Effector memory CD8-positive, alpha-beta T cell (primary cell): ENCODE measurements at places on chromosomes 12 and 14.

DNA sequence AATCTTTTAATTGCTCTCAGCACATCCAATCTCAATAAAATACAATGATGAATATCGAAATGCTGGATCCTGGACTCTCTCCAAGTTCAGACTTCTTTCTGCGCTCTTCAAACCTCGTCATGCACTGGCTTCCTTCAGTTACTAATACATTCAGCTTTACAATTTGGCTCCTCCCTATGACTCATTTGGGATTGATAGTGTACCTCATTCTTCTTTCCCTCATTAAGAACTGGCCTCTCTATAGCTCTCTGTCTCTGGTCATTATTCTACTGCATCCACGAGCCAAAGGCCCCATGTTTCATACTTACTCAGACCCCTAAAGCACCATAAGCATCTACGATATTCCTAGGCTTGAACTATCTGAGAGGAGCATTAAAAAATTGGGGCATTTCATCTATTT, 4.9 kb downstream of the TSPAN8 start:
- no peak for DNase-seq

DNA sequence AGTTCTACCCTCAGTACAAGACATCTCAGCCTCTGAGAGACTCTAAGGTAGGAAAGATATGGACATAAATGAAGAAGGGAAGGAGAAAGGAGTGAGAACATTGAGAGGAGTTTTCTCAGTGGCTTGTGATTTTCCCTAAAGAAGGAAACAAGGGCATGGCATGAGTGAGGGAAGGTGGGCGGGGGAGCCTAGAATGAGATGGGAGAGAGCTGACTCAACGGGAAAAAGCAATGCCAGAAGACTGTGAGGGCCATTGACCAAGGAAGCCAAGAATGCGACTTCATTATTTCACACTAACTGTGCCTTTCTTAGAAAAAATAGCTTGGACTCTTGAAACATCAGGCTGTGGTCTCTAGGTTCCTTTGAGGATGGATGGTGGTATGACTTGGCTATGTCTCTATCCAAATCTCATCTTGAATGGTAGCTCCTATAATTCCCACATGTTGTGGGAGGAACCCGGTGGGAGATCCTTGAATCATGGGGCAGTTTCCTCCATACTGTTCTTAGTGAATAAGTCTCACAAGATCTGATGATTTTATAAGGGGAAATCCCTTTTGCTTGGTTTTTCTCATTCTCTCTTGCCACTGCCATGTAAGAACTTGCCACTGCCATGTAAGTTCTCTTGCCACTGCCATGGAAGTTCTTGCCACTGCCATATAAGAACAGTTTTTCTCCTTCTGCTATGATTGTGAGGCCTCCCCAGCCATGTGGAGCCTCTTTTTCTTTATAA, 279.6 kb downstream of the NUAK1 start:
- DNase-seq: no peak

DNA sequence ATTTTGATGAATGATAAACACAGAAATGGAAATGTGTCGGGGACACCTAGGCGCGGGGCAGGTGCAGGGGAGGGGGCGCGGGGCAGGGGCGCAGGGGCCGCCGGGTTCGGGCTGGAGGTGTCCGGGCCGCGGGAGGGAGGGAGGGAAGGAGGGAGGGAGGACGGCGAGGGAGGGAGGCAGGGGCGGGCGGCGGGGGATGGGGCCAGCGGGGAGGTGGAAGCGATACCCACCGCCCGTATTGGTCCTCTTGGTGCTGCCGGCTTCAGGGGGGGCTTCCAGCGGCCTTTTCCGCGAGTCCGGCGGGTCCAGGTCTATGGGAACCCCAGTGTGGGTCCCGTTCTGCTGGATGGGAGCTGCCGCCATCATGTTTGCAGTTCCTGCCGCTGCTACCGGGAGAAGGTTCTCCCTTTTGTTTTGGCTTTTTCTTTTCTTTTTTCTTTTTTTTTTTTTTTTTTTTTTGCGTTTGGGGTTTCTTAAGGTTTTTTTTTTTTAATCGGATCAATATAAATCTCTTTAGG, 703 bp downstream of the NOVA1 start:
- DNase-seq: no peak

- no peak for DNase-seq
These were observed 64.3 kb downstream of the PPP2R5C start for GRCh38 chr14:101825797-101826196.

DNA sequence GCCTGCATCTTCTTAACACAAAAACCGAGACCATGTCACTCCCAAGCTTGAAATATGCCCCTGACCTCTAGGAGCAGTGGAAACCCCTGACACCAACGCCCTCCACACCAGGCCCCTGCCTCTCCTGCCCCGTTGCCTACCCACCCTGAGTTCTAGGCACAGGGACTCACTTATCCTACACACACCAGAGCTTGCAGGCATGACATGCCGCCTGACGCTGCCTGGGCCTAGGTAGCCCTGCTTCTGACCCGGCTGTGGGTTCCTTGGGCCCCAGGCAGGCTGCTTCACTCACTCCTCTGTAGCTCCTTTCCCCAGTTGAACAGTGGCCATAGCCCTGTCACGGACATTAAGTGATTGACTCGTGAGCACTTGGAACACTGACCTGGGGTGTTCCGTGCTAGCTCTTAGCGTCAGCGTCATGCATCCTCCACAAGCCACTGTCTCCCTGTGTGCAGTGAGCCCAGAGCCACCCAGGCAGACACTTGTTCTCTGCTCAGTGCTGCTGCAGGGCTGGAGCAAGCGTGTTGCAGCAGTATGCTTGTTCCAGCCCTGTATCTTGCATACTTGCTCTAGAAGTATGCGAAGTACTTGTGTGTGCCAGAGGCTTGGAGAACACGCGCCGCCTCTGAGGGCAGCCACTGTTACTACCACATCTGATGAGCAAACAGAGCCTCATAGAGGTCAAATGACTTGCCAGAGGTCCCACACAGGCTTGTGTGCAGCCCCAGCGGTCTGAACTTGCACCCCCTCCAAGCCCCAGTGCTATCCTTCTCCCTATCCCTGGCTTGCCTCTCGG, 15.6 kb downstream of the OTUB2 start:
- DNase-seq: no peak

- no peak for DNase-seq
These were observed 1213.6 kb downstream of the GALC start for GRCh38 chr14:86779416-86779815.

- DNase-seq: no peak
These were observed 79.6 kb downstream of the ITPK1 start for GRCh38 chr14:93035917-93036651.

- DNase-seq: no peak
These were observed 50.1 kb downstream of the RASSF3 start for GRCh38 chr12:64660237-64661018.

GRCh38 chr14:64246688-64247087, 47.5 kb downstream of the ESR2 start:
- no peak for DNase-seq

DNA sequence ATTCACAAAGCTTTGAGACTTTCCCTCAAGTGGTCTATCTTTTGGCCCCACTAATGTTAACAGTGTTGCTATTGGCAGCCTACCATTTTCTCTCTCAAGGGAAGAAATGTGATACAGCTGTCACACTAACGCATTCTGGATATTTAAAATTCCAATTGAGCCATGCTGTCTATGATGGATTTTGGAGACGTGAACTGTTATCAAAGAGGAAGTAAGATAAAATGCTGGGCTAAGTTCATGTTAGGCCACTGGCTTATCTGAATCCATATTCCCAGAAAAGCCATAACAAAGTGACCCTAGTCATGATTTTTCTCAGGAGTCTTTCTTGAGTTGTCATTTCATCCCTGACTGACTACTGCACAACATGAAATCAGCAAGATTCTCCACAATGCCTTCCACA, 200.2 kb downstream of the PHLDA1 start:
- DNase-seq: no peak
